ENCODE measurements at places on chromosomes 1 and 21.

DNA sequence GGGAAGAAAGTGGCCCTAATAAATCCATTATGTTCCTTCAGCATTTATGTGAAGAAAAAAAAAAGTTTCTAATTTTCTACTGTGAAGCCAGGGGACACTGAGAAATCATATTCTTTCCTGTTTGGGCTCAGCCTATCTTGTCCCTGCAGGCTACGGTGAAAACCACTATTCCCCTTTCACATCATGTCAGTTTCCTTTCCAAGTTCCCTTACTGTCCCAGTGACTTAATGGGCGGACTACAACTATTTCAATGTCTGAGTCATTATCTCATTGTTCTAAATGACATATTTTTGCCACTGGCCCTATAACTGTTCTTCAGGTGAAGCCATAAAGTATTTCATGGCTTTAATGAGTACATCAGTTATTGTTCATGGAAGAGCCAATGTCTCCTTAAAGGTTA lies 71.3 kb upstream of the BEND5 start:
- DNase-seq: no peak

- DNase-seq: no peak
These were observed 39.7 kb downstream of the SLC35A3 start for GRCh38 chr1:100009458-100009857.

- DNase-seq: no peak
These were observed 167.2 kb upstream of the PROX1 start for GRCh38 chr1:213820362-213821149.

DNA sequence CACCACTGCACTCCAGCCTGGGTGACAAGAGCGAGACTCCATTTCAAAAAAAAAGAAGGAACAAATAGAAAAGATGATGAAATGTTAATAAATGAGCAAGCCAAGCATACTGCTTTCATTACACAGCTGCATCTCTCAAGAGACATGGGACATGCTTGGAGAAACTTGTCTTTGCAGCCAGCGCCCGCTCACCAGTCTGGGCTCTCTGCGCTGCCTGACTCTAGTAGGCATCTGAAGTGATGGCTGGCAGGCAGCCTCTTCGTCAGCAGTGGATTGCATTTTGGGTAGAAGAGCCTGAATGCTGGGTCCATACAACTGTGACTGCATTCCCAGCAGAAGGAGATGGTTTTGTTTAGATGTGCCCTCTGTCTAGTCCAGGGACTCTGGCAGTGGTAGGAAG lies 48.0 kb downstream of the IL6R start:
- no peak for DNase-seq

GRCh38 chr1:154703170-154703569 lies 95.2 kb upstream of the ADAR start:
- DNase-seq: no peak

DNA sequence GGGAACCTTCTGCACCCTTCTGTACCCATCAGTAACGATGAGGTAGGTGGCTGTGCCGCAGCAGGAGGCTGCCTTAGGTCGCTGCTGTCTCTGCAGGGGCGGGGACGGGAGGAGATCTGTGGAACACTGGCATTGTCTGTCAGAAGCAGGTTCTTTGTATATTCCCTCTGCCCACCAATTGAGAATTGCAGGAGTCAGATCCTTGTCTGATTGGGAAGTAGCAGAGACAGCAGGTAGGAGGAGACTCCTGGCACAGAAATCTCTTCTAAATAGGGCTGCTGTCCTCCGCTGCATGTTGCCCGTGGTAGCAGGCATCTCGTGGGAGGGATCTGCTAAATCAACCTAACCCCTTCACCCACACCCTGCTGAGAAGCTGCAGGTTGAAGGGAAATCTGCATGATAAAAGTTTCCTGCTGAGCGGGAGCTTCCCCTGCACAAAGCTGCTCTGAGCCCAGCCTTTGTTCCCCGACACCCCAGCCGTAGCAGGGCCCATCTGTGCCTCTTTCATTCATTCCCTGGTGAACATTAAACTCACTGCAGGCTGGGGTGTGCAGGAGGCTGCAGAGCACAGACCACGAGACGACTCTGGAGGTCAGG lies 15.9 kb downstream of the SARS1 start:
- no peak for DNase-seq

GRCh38 chr1:157429601-157430240 lies 122.6 kb downstream of the FCRL5 start:
- no peak for DNase-seq

GRCh38 chr1:12196641-12197482 lies 30.1 kb downstream of the TNFRSF1B start:
- DNase-seq: peak; percentile 81

DNA sequence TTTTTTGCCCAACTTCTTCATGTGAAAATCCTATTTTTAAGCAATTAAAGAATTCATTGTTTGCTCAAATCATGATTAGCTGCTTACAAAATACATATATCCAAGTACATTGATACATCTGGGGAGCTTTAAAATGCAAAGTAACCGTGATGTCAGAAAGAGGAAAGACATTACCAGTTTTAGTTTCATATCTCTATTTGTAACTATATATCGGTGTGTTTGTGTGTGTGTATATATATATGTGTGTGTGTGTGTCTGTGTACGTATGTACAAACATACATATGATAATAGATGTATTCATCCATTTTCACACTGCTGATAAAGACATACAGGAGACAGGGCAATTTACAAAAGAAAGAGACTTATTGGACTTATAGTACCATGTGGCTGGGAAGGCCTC lies 310.1 kb downstream of the DPYD start:
- no peak for DNase-seq

DNA sequence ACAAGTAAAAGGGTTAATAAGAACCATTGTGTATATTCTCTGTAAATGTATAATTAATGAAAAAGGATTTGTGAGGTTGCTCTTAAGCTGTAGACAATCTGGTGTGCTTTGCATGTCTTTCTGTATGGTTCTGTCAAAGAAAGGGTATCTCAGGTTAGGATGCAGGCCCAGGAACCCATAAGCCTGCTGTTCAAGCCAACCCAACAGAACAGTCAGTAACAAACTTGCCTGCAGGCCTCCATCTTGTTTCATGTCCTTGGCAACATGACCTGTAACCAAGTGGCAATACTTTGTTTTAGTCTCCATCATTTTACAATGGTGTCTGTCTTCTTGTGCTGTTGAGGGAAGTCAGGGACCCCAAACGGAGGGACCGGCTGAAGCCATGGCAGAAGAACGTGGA lies 29.2 kb downstream of the CBR1 start:
- DNase-seq: no peak

GRCh38 chr1:5651964-5652821 lies 340.0 kb downstream of the NPHP4 start:
- no peak for DNase-seq

GRCh38 chr1:203354246-203354645 lies 3.3 kb upstream of the FMOD start:
- DNase-seq: no peak

DNA sequence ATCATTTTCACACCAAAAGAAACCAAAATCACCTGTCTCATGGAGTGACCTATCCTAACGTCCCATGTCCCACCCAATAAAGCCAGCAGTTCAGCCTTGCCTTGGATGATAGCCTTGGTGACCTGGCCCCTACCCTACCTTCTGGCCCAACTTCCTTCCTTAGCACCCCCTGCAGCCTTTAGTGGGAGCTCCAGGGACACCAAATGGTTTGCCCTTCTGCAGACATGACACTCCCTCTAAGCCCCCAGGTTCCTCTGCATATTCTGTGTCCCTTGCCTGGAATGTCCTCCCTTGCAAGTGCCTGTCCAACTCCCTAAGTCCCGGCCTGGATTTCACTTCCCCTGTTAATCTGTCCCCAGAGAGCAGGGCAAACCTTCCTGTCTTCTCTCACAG lies 2.2 kb downstream of the SLFNL1 start:
- DNase-seq: no peak

DNA sequence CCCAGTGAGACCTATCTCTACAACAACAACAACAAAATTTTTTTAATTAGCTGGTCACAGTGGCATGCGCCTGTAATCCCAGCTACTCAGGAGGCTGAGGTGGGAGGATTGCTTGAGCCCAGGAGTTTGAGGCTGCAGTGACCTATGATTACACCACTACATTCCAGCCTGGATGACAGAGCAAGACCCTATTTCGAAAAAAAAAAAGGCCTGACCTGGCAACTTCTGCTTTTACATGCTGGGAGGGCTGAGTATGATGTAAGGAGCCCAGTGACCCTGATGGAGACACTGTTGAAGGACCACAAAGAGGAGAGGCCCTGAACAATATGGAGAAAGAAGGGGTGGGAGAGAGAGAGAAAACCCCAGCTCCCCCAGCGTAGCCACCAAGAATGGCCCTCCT lies 9.2 kb upstream of the VPS26C start:
- peak; percentile 10 for DNase-seq

GRCh38 chr1:218982482-218982881 lies 191.2 kb upstream of the LYPLAL1 start:
- no peak for DNase-seq

- no peak for DNase-seq
These were observed 906 bp upstream of the ADARB1 start for GRCh38 chr21:45073301-45074047.

DNA sequence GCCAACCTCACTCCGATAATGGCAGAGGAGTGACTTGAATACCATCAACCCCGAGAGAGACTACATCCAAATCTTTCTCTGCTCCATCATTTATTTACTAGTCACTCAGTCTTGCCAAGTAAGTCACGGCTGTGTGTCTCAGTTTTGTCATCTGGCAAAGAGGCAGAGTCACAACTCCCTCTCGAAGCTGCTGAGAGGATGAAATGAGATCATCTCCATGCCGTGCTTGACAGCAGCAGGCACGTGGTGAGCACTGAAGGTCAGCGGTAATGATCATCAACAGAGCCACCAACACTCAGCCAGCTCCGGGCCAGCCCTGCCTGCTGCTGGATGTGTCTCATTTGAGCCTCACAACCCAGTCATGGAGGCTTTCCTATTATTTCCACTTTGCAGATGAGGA lies 19.9 kb downstream of the ALDH4A1 start:
- DNase-seq: no peak

DNA sequence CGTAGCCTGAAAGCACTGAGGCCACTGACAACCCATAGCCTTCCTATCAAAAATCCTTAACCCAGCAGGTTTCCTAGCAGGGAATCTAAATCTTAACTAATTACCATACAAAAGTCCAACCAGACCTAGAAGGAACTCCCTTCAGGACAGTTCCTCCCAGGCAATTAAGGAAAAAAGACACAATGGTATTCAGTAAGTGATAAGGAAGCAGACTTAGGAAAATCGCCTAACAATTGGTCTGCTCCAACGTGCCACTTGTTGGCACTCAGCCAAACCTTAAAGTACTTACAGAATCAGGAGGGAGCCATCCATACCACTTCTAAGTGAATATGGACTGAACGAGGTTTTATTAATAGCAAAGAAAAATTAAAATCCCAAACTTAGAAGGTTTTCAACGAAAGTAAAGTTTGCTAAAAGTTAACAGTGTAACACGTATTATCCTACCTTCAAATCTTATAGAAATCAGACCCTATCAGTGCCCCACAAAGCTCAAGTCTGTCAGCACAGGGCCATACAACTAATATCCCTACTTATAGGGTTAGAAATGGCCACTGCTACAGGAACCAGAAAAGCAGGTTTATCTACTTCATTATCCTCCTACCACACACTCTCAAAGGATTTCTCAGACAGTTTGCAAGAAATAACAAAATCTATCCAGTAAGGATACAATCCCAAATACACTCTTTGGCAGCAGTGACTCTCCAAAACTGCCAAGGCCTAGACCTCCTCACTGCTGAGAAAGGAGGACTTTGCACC lies 29.0 kb downstream of the SPATA6 start:
- DNase-seq: no peak

DNA sequence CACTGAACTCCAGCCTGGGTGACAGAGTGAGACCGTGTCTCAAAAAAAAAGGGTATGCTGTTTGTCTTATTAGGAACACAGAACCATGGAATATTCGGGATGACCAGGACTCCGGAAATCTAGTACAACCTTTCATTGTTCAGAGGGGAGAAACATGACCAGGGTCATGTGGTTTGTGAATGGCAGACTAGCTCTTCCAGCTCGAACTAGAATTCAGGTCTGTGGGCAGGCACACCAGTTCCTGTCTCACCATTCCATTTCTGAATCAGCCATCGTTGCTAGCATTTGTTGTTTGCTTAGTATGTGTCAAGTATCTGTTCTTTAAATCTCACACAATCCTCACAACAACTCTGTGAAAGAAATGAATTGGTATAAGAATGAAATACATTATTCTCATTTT lies 50.9 kb downstream of the MDM4 start:
- DNase-seq: no peak

DNA sequence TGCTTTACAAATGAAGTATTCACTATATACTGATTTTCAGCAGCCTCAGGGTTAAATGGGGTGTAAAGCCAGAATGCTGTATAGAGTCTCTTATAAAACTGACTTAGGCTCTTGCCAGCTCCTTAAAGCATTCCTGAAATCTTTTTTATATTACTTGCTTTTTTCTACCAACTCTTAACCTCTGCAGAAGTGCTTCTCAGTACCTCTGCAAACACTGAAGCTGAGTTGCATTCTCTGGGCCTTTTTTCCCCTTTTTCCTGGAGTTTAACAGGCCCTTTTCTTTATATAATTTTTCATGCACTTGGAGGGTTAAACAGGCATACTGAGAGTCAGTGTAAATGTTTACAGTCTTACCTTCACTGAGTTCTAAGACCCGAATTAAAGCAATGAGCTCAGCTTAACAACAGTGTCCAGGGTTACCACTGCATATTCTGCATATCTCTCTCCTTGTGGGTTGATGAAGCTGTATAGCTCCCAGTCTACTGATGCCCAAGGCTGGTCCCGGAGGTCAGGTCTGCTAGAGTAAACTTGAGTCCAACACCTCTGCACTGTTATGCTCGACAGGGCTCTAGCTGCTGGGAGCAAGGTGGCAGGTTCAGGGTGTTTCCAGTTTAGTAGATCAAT lies 40.9 kb upstream of the CFAP126 start:
- DNase-seq: no peak

GRCh38 chr1:100249155-100249536 lies 488 bp downstream of the DBT start:
- DNase-seq: peak; percentile 6

DNA sequence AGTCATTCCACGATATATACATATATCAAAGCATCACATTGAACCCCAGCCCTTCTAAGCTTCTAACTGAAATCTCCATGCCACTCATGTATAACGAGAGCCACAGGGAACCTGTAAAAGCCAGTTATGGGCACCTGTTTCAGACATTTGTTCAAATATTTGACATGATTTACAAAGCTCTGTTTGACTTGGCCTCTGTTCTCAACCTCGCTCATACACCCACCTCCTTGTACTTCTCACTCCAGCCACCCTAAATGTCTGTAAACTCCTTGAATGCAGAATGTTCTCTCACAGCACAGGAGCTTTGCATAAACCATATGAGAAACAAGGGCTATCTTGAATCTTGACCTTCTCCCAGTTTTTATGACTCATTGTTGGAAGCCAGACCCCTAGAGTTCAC lies 36.9 kb upstream of the CD2 start:
- no peak for DNase-seq

GRCh38 chr21:45959779-45960390 lies 21.7 kb upstream of the COL6A1 start:
- DNase-seq: no peak

- no peak for DNase-seq
These were observed 4.3 kb upstream of the BCL2L15 start for GRCh38 chr1:113891631-113892220.

Measured in bone marrow (tissue), 2 donors.